NCI-H2107 (cell line): ENCODE measurements at places on chromosomes 13 and 19.
A peak's percentile ranks its signal among the peaks of the same experiment; 100 is the strongest.

DNA sequence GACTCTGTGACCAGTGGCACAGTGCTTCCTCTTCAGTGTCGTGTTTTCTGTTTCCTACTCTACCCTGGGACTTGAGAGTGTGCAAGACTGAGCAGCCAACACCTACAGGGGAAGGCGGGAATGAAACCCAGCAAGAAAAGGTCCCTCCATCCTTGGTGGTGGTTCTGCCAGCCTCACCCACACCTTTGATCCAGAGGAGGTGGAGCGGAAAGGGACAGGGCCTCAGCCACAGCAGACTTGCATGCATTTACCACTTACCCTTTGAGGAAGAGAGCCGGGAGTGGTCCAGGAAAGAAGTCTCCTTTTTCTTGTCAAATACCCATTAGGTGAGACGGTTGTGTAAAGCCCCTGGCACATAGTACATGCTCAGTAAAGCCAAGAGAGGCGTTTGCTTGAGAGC, 164.8 kb upstream of the ZNF536 start:
- no peak for DNase-seq

DNA sequence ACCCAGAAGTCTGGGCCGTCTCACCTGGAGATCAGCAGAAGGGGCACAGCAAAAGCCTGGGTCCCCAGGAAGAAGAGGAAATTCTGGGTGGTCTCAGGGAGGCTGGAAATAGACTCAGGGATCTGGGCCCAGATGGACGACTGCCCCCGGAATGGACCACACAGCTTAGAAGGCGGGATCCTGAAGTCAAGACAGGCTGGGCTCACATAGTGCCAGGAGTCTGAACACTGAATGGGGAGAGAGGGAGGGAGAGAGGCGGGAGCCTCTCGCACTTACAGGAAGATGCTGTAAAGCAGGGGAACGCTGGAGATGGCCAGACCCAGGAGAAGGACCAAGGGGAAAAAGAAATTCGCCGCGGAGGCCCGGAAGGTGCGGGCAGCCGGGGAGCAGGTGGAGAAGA, 1.3 kb upstream of the LENG1 start:
- DNase-seq, result no peak

DNA sequence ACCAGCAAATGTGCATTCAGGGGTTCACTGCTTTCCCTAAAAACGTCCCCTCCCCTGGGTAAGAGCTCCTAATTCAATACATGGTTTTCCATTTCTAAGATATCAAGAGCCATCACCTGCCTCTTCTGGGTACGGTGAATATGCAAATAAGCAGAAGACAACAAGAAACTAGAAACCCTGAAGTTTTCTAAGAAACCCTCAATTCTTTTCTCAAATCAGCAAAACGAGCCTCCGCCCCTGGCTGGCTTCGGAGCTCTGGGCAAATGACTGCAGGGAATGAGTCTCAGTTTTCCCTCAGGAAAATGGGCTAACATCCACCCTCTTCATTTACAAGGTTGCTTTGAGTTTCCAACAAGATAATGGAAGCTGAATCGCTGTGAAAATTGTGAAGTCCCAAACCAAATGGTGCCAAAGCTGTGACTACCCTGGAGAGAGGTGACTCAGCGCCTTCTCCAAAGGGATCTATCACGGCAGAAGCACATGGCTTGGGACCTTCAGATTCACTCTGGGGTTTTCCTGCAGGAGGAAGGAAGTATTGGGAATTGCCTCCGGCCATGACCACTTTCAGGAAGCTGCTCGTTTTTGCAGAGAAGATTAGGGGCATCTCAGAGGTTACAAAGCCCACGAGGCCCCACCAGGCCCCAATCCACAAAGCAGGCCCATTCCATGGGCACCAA, 26.6 kb downstream of the KLF2 start:
- no peak for DNase-seq

GRCh38 chr19:28685802-28686201, 527.1 kb downstream of the UQCRFS1 start:
- DNase-seq, result no peak

- DNase-seq, result no peak
These were observed 60.7 kb downstream of the ZNF429 start for GRCh38 chr19:21566073-21566472.

- no peak for DNase-seq
These were observed 2.6 kb upstream of the TSHZ3 start for GRCh38 chr19:31351855-31352195.

GRCh38 chr19:44846455-44847143, 502 bp downstream of the NECTIN2 start:
- no peak for DNase-seq

DNA sequence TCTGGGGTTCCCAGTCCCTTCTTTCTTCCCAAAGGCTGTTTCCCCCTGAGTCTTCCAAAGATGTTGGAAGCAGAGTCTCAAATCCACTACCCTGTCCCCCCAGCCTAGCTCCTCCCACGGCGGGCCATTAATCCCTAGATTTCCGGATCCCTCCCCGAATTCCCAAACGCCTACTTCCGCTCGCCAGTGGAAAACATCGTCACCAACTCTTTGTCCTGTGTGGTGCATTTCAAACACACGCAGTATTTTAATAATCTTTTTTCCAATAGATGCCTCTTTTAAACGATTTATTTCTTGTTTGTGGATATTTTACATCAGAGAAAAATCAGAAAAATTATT, 610 bp downstream of the ZNF791 start:
- peak; percentile 43 for DNase-seq

DNA sequence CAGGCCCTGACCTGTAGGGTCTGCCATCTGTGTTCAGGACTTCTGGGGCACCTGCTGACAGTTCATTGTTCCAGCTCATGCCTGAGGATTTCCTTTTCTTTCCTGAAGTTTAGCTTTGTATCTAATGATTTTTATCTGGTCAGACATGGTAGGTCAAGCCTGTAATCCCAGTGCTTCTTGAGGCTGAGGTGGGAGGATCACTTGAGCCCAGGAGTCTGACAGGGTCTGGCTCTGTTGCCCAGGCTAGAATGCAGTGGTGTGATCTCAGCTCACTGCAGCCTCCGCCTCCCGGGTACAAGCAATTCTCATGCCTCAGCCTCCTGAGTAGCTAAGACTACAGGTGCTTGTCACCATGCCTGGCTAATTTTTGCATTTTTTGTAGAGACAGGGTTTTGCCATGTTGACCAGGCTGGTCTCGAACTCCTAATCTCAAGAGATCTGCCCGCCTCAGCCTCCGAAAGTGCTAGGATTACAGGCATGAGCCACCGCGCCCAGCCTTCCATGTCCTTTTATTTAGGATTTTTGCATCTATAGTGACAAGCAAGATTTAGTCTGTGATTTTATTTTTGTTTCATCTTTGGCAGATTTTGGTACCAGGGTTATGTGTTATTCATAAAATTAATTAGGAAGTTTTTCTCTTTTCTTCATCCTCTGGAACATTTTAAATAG, 33.2 kb downstream of the CHST8 start:
- no peak for DNase-seq

- no peak for DNase-seq
These were observed 5.8 kb downstream of the SSBP4 start for GRCh38 chr19:18424890-18425514.

DNA sequence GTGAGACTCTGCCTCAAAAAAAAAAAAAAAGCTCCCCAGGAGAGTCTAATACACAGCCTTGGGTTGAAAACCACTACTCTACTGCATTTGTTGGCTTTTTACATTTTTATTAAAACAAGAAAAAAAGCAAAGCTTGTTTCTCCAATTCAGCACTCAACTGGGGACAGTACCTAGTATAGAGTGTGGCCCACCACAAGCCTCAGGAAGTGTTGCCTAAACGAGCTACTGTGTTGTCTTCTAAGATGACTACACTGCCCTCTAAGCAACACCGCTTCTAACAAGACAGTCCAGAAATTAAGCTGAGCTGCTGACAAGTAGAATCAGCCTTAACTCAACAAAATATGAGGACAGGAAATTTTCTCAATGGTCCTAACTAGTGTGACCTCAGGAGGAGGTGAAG, 522.2 kb downstream of the FGF9 start:
- no peak for DNase-seq

DNA sequence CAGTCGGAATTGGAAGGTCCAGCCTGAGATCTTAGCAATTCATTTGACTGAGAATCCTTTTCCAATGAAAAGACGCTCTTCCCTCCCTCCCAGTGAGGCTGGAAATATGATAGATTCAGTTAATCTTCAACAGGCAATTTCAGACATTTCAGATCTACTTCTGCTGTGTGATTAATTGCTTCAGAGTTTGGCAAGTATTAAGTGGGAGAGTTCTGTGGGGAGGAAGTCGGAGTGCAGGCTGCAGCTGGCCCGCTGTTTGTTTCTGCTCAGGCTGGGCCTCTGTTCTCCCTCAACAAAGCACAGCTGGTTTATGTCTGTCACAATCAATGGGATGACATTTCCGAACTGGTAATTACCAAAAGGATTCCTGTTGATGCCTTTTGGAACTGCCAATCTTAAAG, 178.2 kb downstream of the NDFIP2 start:
- DNase-seq, result no peak

DNA sequence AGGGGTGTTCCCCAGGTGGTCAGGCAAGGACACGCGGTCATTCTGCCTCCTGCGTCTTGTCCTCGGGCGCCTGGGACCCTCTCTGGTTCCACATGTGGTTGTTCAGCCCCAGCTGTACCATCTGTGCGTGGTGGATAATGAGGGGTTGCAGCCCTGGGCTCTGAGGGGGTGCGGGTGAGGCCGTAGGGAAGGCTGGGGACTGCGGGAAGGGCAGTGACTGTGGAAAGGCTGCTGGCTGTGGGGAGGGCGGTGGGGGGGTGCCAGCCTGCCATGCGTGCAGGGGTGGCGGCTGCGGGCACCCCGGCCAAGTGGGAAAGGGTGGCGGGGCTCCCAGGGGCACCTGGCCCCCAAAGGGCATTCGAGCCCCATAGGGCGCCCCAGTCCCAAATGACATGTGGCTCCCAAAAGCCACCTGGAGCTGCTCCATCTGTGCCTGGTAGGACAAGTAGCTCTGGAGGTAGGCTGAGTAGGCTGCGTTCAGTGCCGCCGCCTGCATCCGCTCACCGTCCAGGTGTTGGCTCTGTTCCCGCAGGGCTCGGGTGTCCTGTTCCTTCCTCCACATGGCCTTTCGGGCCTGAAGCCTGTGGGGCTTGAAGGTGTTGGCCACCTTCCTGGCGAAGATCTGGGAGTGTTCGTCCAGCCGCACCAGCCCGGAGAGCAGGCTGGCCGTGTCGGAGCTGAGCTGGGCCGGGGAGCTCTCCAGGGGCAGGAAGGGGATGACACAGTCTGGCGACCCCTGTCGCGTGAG, 15.1 kb downstream of the TICAM1 start:
- no peak for DNase-seq

DNA sequence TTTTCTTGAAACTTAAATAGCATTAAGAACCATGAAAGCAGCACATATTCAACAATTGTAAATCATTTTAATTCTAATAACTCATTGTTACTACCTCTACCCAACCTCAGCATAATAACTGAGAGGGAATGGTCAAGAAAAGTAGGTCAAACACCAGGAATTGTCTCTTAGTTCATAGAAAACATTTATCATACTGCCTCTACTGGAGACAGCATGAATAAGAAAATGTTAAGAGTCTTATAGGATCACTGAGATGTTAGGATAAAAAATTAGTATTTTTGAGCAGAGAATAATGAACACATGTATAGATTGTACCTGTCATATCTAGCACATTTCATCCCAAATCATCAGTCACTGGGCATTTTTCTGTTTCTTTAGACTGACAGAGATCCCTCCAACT, 515.3 kb downstream of the PCDH9 start:
- DNase-seq, result no peak

DNA sequence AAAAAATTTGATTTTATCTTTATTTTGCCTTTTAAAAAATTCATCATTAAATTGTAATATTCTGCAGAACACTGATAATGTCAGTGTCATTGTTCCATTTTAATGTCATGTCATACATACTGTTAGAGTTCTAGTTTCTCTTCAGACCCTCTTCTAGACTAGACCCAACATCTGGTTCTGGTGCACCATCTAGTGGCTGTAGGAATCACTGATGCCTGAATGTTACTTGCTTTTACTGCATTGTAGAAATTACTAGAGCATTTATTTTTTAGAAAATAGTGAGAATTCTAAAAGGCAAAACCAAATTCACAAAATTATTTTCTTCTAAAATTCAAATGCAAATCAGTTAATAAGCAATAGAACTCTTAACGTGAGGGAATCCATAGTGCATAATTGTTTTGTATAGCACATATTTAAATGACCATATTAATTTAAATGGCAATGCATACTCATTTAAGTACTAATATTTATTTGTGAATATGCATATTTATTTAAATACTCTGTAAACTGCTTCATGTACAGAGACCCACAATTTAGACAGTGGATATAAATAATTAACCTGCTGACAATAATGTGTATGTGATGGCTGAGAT, 425.7 kb downstream of the KLF12 start:
- DNase-seq, result no peak

- DNase-seq, result no peak
These were observed 52.1 kb downstream of the SERP2 start for GRCh38 chr13:44425815-44426078.

DNA sequence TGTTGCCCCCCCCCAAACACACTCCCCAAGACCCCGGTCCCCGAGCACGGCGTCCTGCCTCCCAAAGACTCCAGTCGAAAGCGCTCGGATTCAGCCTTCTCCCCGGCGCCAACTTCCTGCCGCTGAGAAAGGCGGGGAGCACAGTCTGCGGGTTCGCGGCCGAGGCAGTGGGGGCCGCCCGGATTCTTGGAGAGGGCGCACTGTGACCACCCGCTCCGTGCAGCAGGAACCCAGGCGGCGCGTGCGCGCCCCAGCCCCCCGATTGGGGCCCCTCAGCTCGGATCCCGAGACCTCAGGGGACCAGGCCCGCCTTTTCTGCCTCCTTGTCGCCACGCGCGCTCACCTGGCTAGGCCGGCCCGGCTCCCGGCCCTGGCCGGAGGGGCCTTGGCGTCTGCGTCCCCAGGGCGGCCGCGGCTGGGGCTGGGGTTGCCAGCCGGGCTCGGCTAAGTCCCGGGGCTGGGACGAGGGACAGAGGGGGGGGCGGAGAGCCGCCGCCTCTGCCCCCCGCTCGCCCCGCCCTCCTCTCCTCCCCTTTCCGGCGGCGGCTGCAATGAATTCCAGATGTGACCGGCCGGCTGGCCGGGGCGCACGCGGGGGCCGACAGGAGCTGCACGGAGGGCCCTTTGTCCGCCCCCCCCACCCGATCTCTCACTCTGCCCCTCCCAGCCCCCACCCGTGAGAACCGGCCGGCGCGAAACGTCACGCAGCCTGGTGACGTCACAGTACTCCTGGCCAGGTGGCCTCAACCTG, at the start of gene S1PR2:
S1PR2 (minus strand) TSS at position 471 of the 751 bp plus-strand sequence. CDS start 6,426 bp downstream, outside the sequence.
- no peak for DNase-seq

- DNase-seq, result no peak
These were observed 13.6 kb downstream of the LTBP4 start for GRCh38 chr19:40614622-40615411.

GRCh38 chr13:113013878-113014751, 45.1 kb downstream of the MCF2L start:
- no peak for DNase-seq

- DNase-seq, result peak; percentile 47
These were observed 2.0 kb downstream of the MED25 start for GRCh38 chr19:49820125-49820524.

GRCh38 chr19:13983213-13983889, 22.8 kb downstream of the RFX1 start:
- DNase-seq, result no peak

DNA sequence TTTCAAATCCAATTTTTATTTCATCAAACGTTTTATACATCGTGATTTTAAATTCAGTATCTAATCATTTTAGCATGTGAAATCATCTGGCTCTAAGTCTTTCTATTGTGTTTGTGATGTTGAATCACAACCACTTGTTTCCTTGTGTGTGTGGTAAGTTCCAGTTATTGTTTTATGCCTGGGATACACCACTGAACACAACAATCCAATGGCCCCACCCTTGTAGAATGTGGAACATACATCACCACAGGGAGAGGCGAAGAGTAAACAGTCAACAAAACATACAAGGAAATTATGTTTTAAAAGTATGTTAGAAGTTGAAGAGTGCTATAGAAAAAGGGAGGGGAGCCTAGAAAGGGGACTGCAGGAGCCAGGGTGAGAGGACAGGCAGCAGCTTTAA, 100.5 kb downstream of the EPSTI1 start:
- no peak for DNase-seq
